NCI-H2171 treated with DMSO at 0.1 percent for 48 hours (cell line): ENCODE measurements at places on chromosomes 1 and 21.

- DNase-seq, result no peak
Measured at GRCh38 chr1:16442265-16442664, 1.7 kb downstream of the NECAP2 start.

GRCh38 chr1:63592536-63593302 is 492 bp upstream of the PGM1 start:
- DNase-seq, result no peak

DNA sequence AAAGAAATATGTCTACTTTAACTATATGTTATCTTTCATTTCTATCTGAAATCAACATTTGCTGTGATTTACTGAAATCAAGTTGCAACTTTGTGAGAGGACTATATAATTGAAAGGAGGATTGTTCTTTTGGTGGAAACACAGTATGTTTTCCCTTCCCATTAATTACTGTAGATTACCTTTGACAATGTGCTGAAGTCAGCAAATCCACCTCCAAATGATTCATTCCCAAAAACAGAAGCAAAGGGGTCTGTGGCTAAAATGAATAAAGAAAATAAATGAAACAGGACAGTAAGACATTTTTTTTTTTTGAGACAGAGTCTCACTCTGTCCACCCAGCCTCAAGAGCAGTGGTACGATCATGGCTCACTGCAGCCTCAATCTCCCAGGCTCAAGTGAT is 35.4 kb upstream of the TTC39A start:
- DNase-seq, result no peak

GRCh38 chr1:247113094-247113497 is 8.9 kb upstream of the ZNF669 start:
- DNase-seq, result no peak
